ENCODE measurements at places on chromosomes 7 and 10. TPM values are rescaled to one million over a fixed set of nuclear protein-coding genes. Genes with fewer than 3 reads are reported as not detected.

GRCh38 chr7:48839108-48839507 is 85.2 kb upstream of the CDC14C start:
- DNase-seq, result no peak

DNA sequence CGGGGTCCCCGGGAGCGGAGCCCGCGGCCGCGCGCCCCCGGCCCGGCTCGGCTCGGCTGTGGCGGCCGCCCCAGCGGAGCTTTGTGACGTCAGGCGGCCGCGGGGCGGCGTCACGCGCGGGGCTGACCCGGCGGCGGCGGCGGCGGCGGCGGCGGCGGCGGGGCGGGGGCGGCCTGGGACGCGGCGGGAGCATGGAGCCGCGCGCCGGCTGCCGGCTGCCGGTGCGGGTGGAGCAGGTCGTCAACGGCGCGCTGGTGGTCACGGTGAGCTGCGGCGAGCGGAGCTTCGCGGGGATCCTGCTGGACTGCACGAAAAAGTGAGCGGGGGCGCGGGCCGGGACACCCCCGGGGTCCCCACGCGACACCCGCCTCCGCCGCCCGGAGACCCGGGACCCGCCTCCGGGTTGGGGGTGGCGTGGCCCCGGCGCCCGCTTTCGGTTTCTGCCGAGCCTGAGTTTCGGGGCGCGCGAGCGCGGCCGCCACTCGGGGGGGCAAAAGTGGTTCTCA is at the start of gene PWWP2B:
Gene PWWP2B (plus strand): TSS at position 165 of the 506 bp plus-strand sequence. CDS start 27 bp downstream, at position 192.
- no peak for DNase-seq

GRCh38 chr7:75740846-75741497 is 2.2 kb upstream of the HIP1 start:
- no peak for DNase-seq

GRCh38 chr10:101566333-101567164 is 21.5 kb downstream of the POLL start:
- no peak for DNase-seq

GRCh38 chr7:18530224-18531179 is 35.0 kb downstream of the HDAC9 start:
- no peak for DNase-seq

DNA sequence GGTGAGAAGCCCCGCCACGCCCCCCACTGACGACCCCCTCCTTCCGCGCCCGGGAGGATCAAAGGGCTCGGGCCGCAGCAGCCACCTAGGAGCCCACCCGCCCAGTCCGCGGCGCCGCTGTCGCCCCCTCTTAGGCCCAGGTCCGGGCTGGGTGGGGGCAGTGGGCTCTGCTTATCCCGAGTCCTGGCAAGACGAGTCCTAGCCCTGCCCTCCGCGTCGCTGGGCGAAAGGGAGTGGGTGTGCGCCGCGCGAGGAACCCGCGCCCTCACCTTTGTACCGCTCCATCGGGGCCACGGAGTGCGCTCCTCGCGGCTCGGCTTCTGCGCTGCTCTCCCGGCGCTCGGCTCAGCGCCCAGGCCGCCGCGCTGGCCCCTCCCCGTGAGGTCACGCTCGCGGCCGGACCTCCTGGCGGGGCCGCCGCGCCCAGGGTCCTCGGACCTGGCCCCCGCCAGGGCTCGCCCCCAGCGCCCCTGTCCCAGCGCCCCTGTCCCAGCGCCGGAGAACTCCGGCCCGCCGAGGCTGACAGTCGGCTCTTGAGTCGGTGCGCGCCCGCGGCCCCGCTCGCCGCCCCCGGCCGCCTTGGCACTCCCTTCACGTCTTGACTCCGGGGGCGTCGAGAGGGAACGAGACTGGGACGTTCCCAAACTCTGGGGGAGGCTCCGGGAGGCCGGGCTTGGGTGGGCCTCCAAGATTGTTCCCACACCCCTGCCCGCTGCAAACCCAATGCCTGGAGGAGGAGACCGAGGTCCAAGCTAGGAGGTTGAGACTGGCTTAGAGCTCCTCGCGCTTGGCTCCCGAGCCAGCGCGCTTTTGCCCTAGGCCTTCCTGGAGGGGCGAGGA is at the start of gene AFAP1L2:
Gene AFAP1L2 (minus strand): TSS at position 332 of the 840 bp plus-strand sequence. CDS start 47 bp downstream, at position 285.
- DNase-seq, result no peak

GRCh38 chr10:30915146-30915545 is 116.5 kb downstream of the ZNF438 start:
- DNase-seq, result no peak

The ANKRD2 gene
- total RNA-seq, result 0.08 TPM

The SIRT1 gene
- 20.5 TPM for total RNA-seq

The PLAU gene
- 709 TPM for total RNA-seq

The COX15 gene
- 44.4 TPM for total RNA-seq

The GRID2IP gene
- not detected for total RNA-seq

The ZNF503 gene
- 16.8 TPM for total RNA-seq

Measured in kidney epithelial cell (primary cell).